ENCODE measurements at places on chromosomes 16 and 17.

GRCh38 chr17:72587156-72587555, 466.3 kb downstream of the SOX9 start:
- DNase-seq = no peak

- peak; percentile 42 for DNase-seq
Measured at GRCh38 chr17:1764284-1764683, 2.4 kb downstream of the SERPINF1 start.

DNA sequence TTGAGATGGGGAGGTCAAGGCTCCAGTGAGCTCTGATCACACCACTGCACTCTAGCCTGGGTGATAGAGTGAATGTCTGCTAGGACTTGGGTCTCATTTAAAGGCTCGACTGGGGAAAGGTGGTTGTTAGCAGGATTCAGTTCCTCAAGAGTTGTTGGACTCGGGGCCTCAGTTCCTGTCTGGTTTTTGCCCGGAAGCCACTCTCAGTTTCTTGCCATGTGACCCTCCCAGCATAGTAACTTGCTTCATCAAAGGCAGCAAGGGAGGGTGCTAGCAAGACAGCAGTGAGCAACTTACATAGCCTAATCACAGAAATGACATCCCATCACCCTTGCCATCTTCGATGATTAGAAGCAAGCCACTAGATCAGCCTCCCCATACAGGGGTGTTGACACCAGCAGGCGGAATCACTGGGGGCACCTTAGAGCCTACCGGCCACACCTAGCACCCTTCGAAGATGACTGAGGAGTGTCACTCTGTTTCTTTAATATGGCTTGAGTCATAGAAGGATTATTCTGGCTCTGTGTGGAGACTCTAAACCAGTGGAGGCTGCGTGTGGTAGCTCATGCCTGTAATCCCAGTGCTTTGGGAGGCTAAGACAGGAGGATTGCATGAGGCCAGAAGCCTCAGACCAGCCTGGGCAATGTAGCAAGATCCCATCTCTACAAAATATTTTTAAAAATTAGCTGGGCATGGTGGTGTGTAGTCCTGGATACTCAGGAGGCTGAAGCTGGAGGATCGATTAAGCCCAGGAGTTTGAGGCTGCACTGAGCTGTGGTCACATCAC, 13.2 kb upstream of the SCNN1B start:
- DNase-seq = peak; percentile 60

- no peak for DNase-seq
Measured at GRCh38 chr16:31106509-31107464, 1.4 kb upstream of the BCKDK start.

- no peak for DNase-seq
Measured at GRCh38 chr16:89184933-89185794, 13.6 kb downstream of the CDH15 start.

DNA sequence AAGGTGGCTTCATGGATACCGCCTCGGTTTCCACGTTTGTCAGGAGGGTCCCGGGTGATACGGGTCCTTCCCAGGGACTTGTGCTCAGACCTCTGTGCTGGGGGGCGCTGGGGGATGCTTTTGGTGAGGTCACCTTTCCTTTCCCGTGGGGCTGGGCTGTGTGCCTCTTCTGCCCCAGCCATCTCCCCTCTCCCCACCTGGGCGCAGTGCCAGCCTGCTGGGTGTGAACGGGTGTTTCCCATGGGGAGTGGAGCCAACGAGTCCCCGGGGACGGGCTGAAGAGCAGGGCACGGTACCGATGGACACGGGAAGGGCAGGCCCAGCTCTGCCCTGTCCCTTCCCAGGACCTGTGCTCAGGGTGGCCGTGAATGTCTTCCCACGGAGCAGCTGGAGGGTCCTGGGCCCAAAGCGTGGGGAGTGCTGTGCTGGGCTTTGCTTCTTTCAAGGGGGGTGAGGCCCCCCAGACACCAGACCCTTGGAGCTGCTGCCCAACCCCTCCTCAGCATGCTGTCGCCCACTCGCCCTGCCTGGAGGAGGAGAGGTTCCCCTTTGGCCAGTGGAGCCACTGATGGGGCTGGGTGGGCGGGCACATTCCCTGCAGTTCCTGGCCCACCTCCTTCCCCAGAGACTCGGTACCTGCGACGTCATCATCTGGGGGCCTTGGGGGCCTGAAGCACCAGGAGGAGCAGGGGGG, 15.5 kb downstream of the TELO2 start:
- no peak for DNase-seq

GRCh38 chr17:44353672-44354331, 8.7 kb downstream of the GRN start:
- no peak for DNase-seq

DNA sequence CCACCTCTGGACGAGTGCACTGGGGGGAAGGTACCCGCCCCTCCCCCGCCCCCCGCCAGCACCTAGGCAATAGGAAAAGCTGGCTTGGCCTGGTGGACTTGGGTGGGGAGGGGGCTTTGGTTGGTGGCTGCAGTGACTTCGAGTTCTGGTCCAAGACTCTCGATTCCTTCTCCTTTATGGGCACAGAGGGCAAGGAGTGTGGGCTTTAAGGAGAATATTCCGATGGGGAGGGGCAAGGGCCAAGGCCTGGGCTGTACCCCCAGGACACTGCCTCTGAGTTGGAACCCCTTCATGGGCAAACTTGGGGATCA, 409 bp downstream of the ACSF2 start:
- DNase-seq = no peak

GRCh38 chr17:37116671-37117185, 168.0 kb downstream of the AATF start:
- no peak for DNase-seq

- DNase-seq = peak; percentile 89
Measured at GRCh38 chr17:68437979-68438822, 19.1 kb downstream of the WIPI1 start.

DNA sequence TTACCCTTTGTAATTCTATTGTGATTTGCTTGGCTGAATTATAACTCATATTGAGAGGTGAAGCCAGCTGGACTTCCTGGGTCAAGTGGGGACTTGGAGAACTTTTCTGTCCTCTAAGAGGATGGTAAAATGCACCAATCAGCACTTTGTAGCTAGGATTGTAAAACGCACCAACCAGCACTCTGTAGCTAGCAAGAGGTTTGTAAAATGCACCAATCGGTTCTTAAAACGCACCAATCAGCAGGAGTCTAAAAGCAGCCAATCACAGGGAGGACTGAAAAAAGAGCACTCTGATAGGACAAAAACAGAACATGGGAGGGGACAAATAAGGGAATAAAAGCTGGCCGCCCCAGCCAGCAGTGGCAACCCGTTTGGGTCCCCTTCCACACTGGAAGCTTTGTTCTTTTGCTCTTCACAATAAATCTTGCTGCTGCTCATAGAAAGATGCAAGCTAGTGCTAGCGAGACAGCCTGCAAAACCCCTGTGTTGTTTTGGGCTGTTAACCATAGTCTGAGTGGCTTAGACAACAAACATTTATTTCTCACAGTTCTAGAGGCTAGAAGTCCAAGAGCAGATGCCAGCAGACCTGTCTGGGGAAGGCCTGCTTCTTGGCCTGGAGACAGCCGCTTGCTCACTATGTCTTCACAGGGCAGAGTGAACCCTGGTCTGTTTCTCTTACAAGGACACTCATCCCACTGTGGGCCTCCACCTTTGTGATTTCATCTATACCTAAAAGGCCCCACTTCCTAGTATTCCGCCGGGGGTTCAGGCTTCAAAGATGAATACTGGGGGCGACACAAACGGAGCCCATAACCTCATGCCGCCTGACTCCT, 39.0 kb upstream of the CRISPLD2 start:
- DNase-seq = no peak

DNA sequence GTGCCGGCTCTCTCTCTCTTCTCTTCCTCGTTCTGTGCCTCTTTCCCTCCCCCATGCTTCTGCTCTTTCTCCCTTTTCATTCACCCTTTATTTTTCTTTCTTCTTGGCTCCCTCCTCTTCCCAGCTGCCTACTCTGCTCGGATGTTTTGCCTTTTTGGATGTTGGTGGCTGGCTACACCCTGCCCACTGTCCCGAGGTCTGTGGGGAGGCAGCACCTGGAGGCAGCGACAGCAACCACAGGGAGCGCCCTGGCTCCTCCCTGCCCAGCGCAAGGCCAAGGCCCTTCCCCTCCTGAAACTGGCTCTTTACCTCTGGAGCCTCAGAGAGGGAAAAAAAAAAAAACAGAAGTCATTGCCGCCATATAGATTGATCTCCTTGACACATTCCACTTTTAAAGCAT, 20.0 kb downstream of the CLUAP1 start:
- DNase-seq = no peak

DNA sequence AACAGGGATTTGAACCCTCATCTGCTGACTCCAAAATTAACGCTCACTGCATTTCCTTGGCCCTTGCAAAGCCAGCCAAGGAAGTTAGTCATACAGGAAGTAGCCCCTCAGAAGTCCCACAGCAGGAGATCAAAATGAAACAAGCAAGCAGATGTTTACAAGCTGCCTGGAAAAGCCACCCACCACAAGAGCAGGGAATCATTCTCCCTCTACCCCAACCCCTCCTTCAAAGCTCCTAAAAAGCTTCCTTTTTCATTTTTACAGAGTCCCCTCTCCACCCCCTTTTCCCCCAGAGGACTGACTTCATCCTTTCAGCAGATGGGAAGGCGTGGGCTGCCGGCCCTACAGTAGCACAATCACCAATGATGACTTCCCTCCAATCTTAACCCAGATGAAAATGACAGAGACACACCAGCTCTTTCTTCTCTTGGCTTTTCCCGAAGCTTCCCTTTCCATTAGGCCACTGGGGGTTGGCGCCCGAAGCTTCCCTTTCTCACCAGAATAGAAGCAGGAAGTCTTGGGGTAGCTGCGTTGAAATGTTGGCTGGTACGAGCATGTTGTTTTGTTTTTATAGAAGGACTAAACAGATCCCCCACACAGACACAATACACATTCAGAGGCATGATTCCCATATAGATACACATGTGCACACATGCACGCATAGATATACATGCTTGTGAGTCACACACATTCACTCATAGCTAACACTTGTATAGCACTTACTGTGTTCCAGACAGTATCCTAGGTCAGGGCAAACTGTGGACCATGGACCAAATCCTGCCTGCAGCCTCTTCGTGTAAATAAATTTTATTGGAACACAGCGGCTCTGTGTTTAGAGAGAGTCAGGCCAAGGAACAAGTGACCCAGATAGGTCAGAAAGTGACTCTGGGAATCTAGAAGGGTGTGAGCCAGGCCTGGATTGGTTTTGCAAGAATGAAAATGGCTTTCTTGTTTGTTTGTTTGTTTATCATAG, 17.4 kb downstream of the ITPRIPL2 start:
- peak; percentile 60 for DNase-seq

GRCh38 chr17:68686108-68686988, 85.2 kb upstream of the FAM20A start:
- DNase-seq = no peak

- DNase-seq = no peak
Measured at GRCh38 chr17:13952009-13952750, 117.1 kb upstream of the COX10 start.

GRCh38 chr16:78894886-78895285, 705.7 kb downstream of the MAF start:
- no peak for DNase-seq

- peak; percentile 74 for DNase-seq
Measured at GRCh38 chr16:56950881-56951771, 10.6 kb upstream of the CETP start.

- no peak for DNase-seq
Measured at GRCh38 chr16:29714972-29715371, 30.8 kb downstream of the C16orf54 start.

- no peak for DNase-seq
Measured at GRCh38 chr17:44547625-44548267, 9.5 kb upstream of the FZD2 start.

GRCh38 chr17:57470906-57471305, 214.6 kb downstream of the MSI2 start:
- no peak for DNase-seq

DNA sequence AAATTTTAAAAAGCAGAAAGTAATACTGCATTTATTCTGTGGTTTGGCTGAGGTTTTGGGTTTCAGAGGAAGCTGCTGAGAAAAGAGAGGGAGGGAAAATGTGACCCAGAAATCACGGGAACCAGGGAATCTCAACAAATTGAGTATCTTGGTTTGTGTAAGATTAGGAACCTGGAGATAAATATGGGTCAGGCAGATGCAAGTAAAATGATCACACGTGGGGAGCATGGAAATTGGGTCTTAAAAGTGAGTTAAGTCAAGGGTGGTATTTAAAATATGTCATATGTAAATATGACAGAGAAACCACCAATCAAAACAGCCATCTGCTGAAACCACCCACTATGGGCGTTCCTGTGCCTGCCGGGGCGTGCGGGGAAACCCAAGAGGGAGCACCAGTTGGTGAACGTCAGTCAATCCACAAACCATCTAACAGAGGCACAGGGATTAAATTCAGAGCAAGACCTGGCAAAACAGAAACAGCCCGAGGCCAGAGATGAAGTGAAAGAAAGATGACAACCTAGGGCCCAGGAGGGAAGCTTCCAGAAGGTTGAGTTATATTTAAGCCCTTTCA, 33.4 kb downstream of the CDH13 start:
- DNase-seq = peak; percentile 39

DNA sequence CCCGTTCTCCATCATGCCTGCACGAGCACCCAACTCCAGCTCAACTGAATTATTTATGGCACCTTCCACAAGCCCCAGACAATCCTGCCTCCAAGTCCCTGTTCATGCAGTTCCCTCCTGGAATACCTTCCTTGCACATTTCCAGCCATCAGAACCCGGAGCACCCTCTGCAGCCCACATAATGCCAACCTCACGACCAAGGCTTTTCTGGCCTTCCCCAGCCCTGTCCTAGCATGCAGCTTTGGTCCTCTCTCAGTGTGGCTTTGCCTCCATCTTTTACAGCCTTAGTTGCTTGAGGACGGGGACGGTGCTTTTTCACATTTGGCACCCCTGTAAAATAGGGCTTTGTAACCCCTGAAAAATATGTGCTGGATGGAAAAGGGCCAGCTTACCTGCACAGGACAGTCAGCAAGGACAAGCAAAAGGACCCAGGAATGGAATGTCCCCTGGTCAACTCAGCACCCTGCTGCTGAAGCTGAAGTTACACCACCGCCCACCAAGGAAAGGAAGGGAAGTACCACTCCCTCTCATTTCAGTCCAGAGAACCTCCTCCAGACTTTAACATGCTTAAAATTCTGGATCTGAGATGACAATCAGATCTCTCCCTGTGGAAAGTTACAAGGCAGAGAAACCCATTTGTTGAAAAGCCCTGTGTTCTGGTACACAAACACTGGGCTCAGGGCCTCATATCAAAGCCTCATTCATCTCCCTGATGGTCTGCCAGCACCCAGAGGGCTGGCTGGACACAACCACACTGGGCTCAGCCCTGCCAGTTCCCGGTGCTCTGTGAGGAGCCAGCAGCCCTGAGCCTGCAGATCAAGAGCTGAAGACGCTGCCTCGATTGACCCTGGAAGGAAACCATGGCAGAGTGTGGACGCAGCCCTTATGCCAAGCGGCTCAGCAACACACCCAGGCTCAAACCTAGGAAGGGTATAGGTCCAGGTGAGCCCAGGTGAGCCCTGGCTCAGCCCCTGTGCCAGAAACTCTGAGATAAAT, 2.9 kb downstream of the SLC39A11 start:
- DNase-seq = no peak

DNA sequence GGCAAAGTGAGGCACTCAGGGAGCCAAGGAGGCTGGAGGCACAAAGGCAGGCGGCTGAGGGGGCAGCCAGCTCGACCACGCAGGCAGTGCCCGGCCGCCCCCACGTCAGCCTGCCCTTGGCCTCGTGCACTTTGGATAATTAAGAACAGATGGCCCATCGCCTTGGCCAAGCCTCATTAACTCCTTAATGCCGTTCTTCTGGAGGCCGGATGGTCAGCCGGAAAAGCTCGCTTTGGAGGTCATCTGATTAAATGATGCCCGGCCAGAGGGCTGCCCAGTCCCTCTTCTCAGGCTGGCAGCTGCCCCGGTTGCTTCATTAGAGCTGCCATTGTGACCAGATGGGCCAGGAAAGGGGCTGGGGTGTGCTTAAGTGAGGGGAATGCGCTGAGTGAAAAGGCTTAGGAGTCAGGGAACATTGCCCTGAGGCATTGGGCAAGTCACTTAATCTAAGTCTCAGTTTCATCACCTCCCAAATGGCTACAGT, 364.0 kb downstream of the NPIPA8 start:
- DNase-seq = no peak
